8988T (cell line): ENCODE measurements at places on chromosomes 11 and 22.
A peak's percentile ranks its signal among the peaks of the same experiment; 100 is the strongest.

DNA sequence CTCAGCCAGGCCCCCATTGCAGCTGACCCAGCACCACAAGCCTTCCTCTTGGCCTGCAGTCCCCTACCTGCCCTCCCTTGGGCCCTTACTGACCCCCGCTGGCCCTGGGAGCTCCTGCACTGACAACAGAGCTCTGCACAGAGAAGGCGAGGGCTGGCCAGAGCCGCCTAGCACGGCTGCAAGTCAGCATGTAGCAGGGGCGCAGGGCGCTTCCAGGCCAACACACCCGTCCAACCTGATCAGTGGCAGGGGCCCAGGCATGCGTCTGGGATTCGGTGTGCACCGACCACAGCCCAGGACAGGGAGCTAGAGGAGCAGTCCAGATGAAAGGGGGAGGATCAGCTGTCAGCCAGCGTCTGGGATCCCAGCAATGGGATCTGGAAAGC is 7.6 kb downstream of the WNT7B start:
- DNase-seq = peak; percentile 77

GRCh38 chr22:31898926-31899325 is 45.4 kb upstream of the YWHAH start:
- no peak for DNase-seq

DNA sequence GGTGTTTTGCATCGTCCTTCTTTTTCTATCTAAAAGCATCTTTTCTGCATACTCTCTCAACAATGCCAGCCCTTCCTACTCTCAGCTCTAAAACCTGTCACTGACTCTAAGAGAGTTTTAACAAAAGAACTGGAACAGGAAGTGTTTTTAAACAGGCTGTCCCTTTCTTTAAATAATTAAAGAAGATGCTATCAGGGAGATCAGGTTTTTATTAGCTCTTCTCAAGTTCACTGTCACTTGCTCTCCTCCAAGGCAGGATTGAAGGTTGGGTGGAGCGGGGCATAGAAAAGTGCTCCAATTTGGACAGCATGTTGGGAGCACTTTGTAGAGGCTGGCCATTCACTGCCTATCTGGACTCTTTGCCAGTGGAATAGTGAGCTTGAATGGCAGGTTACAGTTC is 56.4 kb upstream of the BARX2 start:
- no peak for DNase-seq

GRCh38 chr11:17722000-17722643 is 2.8 kb downstream of the MYOD1 start:
- no peak for DNase-seq

GRCh38 chr22:43060183-43060582 is 29.0 kb downstream of the TTLL1 start:
- DNase-seq = no peak

DNA sequence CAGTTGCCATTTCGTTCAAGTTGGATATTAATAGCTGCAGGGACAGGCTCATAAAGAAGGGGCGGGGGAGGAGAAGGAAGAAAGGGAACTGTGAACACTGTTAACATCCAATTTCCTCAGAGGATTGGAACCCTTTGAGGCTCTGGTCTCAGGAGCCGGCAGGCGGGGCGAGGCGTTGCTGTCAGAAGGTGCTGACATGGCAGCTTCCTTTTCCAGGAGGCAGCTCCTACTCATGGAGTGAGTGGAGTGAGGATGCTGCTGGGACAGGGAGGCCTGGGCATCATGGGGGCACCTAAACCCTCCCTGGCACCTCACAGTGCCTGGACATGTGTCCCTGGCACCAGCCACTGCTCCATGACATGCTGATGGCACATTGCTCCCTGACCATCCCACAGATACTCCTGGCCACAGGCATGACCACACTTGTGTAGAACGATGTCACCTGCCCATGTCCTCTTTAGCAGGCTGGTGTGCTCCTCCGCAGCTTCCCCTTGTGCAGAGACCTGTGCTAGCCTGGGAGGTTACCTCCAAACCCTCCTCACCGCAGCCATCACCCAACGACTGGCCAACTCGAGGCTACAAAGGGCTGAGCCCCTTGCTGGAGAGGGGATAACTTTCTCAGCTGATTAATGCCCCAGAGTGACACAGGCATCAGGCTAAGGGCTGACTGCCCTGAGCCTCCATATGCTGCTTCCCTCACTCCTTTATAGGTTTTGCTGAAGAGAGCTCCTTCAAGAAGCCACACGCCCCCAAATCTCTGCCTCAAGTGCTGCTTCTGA is 79.6 kb upstream of the NECTIN1 start:
- DNase-seq = no peak

GRCh38 chr11:119338318-119338890 is 2.3 kb downstream of the C1QTNF5 start:
- DNase-seq = peak; percentile 99

GRCh38 chr11:19259487-19260345 is 19.0 kb upstream of the E2F8 start:
- no peak for DNase-seq

DNA sequence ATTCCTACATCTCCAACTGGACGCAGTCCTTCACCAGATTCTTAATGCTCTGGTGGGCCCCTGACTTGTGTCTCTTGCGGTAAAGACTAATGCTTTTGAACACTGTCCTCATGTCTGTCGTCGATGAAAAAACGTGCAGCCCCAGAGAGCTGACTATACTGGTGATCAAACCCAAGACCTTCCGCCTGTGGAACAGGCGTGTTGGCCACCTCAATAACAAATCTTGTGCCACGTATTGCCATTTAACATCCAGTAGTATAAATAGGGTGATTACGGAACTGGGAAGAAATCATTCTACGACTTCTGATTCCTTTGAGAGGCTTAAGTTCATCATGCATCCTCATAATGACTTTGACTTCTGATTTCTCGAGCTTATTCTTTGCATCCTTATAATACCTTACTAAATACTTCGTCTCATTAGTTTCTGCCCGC is 45.6 kb downstream of the OR4D9 start:
- DNase-seq = no peak

GRCh38 chr11:86259730-86260129 is 15.2 kb downstream of the EED start:
- no peak for DNase-seq

DNA sequence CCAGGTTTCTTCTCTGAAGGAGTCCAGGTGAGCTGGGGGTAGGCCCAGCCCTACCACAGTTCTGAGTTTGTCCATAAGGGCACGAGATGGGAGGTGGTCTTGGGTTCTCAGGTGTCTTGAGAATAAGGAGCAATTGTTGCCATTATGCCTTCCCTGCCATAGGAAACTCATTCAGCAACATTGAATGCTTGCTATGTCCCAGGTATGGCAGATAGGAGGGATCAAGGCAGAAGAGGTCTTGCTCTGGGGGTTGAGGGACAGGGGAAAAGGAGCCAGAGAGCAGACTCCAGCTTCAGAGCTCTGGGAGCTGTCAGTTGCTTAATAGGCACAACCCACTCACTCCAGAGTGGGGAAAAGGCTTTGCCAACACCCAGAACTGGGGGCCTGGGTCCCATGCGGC is 4.3 kb downstream of the SELENOM start:
- DNase-seq = no peak

GRCh38 chr11:120568572-120569307 is 57.2 kb downstream of the GRIK4 start:
- no peak for DNase-seq

- peak; percentile 38 for DNase-seq
These were observed 1.1 kb upstream of the PPFIBP2 start for GRCh38 chr11:7512525-7513233.

DNA sequence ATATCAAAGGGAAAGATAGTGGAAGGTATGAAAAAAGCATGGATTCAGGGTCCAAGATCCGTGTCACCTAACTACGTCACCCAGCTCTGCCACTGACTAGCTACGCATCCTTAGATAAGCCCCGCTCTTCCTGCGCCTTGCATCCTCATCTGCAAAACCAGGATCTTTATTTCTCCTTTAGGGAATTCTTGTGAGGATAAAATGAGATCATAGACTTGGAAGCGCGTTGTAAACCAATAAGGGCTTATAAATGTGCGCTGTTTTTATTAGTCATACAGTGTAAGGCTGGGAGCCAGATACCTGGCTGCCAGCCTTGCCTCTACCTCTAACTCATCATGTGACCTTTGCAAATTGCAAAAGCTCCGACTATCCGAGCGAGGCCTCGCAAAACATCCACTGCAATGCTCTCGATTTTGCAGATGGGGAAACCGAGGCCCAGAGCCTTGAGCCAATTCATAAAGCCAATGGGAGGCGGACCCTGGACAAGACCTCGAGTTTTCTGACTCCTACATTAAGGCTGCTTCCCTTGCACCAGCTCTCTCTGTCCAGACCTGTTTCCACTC is 753 bp downstream of the PRPF19 start:
- DNase-seq = no peak

DNA sequence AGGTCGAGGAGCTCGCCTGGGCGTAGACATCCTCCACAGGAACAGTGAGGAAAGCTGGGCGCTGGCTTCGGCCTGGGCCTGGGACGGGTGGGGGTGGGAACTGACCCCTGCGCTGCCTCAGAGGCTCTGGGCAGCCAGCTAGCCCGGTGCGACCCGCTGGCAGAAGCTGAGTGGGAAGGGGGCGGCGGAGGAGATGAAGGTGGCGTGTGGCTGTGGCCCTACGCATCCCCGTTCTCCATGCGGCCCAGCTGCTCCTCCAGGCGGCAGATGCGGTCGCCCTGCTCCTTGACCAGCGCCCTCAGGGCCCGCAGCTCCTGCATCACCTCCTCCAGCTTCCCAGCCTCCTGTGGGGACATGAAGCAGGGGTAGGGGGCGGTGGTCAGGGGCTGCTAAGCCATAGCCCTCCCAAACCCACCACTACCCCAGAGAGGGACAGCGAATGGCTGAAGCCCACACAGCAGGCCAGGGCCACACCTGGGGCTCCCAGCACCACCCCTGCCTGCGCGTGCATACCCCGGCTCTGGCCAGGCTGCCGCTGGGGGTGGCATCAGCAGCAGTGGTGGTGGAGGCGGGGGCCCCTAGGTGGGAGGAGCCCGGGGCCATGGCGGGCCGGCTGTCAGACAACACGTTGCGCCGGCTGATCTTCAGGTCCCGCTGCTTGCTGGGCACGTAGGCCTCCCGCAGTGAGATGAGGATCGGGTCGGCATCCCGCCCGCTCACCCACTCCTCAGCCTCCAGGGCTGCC is 848 bp upstream of the PTPRCAP start:
- no peak for DNase-seq

DNA sequence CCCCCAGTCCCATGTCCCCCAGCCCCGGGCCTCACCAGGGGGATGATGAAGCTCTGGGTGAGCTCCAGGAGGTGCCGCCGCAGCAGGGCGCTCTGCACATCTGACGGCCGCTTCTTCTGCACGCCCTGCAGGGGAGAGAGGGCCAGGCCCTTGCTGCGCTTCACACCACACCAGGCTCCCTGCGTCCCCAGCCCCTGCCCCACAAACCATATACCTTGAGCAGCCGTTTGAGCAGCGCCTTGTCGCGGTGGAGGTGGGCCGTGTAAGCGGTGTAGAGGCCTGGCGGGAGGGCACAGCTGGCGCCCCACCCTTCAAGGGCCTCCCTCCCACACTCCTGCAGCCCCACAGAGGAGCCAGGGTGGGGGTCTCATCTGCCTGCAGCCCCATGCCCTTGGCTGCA is 6.2 kb upstream of the PLXNB2 start:
- no peak for DNase-seq

GRCh38 chr11:44626645-44627044 is 61.2 kb downstream of the CD82 start:
- no peak for DNase-seq
